ENCODE measurements at places on chromosomes 13 and 19.

DNA sequence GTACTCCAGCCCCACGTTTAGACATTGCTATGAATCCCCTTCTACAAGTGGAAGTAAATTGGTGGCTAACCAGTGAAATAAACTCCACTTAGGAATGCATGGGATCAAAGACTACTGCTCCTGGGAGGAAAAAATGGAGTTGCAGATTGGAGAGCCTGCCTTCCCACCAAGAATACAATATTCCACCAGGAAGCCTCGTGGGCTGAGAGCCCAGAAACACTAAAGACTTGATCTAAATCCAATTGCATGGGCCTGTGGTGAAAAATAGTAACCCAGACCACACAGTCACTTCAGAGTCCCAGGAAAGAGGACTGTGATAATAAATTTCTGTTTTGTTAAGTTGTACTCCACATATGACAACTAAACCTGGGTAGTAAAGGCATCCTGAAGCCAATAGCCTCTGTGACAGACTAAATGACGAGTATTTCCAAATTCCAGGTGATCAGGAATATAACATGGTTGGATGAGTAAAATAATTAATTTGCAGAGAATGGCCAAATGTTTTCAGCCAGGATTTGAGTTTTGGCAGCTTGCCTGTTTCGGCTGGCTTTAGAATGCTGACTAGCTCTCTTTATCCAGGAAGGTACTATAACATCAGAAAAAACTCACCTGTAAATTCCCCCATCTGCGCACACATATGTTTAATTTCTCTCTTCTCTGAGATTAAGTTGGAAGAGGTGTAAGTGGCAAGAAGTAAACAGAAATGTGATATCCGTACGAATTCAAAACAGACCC is 480.3 kb downstream of the LIG4 start:
- no peak for DNase-seq

DNA sequence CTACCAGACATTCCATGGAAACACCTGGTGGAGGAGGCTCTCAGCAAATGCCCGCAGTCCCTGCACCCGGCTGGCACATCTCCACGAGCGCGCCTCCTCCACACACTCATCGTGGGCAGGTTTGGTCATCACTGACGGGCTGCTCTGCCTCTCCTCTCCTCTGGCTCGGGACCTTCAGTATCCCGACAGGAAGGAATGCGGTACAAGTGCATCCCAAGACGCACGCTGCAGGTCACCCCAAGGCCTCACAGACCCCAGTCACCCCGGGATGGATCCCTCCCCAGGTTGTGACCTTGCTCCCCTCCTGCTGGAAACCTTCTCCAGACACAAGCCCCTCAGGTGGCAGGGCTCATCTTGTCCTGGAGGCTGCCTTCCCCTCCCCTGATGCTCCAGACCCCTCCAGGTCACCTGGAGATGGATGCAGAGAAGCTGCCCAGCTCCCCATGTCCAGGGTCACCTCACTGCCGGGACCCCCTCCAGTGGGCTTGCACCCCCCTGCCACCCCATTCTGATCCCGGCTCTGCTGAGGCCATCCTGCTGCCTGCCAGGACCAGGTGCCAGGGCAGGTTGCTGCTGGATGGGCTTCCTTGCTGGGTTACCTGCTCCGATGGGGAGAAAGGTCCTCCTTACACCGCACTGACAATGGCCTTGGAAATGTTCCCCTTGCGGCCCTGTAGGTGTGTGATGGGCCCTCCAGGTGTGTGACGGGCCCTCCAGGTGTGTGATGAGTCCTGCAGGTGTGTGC is 29.9 kb downstream of the C13orf46 start:
- no peak for DNase-seq

GRCh38 chr13:109751477-109751876 is 34.9 kb downstream of the IRS2 start:
- no peak for DNase-seq

GRCh38 chr19:50636317-50637085 is 3.2 kb downstream of the SYT3 start:
- no peak for DNase-seq

DNA sequence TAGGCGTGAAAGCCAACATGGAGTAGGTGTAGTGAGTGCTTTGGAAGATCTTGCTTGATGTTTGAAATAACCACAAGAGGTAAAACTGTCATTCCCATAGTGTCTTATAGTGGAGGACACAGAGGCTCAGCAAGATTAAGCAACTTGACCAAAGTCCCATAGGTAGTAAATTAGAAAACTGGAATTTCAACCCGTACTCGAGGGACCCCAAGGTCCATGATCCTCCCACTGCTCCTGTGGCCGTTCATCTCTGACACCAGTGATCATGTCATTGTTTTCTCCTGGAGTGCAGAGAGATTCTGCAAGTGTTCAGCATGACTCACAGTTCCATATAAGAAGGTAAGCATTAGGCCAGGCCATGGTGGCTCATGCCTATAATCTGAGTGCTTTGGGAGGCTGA is 126.9 kb downstream of the FGF9 start:
- DNase-seq: no peak

DNA sequence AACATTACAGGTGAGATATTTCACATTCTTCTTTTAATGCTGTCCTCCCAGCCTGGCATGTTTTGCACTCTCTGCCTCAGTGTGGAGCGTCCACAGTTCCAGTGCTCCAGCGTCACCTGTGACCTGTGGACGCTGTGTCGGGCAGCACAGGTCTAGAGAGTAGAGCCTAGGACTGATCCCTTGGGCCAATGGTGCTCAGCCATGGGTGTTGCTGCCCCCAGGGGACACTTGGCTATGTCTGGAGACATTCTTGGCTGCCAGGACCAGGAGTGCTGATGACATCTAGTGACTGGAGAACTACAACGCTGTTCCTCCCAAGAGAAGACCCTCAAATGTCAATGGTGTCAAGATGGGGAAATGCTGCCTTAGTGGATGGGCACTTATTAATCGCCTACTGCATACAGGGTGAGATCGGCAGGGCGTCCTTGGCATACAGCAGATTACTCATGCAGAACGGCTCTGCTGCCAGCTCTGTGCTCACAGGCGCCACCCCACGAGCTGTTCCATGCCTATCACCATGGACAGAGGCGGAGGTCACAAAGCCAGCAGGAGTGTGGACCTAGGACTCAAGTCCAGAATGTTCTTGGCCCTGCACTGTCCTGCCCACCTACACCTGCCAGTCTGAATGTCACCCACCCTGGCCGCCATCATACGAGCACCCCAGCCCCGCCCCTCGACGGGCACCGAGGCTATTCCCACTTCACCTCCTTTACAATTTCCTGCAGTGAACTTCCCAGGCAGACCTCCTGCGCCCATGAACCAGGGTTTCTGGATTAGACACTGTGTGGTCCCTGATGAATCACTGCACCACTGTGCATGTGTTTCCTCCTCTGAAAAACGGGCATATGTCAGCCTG is 13.9 kb upstream of the MADCAM1 start:
- peak; percentile 29 for DNase-seq

DNA sequence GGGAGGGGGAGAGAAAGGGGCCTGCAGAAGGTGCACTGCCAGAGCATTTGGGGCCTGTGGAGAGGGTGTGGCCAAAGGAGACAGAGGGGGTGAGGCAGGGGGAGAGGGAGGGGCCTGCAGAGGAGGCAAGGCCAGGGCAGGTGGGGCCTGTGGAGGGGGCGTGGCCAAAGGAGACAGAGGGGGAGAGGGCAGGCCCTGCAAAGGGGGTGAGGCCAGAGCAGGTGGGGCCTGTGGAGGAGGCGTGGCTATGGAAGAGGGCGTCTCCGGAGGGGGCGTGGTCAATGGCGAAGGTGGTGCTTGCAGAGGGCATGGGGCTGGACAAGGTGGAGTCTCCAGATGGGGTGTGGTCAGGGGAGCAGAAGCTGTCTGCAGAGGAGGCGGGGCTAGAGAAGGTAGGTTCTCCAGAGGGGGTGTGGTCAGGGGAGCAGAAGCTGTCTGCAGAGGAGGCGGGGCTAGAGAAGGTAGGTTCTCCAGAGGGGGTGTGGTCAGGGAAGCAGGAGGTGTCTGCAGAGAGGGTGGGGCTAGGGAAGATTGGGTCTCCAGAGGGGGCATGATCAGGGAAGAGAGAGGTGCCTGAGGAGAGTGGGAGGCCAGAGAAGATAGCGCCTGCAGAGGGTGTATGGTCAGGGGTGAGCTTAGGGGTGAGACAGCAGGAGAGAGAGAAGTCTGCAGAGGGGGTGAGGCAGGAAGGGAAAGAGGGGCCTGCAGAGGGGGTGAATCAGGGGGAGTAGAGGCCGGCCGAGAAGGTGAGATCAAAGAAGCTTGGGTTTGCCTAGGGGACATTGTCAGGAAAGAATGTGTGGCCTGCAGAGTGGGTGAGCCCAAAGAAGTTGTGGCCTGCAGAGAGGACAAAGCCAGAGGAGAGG is 3.4 kb downstream of the PRR36 start:
- peak; percentile 55 for DNase-seq

DNA sequence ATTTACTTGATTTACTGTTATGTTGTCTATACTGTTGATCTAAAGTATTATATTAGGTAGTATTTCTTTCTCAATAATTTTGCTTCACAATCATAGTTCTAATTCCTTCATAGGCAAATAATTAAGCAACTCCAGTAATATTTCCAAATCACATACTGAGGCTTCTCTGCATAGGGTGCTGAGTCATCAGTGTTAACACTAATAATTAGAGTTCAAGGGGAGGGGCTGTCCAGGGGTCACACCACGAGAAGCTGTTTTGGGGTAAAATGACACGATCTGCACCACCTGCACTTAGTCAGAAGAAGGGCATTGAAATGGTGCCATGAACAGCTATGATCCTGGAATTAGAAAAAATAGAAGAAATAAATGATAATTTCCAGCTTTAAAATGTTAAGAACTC is 1230.9 kb upstream of the SLC10A2 start:
- DNase-seq: no peak

- DNase-seq: no peak
Observed at GRCh38 chr13:110228936-110229904, 77.7 kb downstream of the COL4A1 start.

DNA sequence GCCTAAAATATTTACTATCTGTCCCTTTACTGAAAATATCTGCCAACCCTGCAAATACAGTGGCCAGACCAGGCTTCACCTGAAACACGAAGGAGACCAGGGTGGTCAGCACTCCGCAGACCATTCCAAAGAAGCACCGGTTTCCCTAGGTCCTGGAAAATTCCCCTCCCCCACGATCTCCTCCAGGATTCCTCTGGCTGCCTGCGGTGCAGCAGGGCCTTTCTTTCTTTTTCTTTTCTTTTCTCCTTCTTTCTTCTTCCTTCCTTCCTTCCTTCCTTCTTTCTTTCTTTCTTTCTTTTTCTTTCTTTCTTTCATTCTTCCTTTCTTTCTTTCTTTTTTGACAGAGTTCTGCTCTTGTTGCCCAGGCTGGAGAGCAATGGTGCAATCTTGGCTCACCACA is 152.7 kb downstream of the USP12 start:
- no peak for DNase-seq

- DNase-seq: no peak
Observed at GRCh38 chr19:10417541-10418234, 2.6 kb upstream of the PDE4A start.

DNA sequence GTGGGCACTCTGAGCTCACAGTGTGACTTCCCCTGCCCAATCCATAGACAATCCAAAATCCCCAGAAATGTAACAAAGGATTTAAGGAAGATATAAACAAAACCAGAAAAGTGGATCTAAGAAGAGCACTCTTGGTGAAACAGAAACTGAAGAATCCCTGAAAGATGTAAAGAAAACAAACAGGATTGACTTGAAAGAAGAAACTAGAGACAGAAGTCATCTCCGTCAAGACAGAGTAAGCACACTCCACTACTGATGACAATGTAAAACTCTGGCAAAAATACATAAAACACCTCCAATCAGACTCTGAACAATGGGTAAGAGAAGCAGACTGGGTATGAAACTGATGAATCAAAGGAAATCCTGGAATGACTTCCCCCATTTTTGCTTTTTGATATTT is 13.5 kb downstream of the TUBGCP3 start:
- no peak for DNase-seq

- DNase-seq: no peak
Observed at GRCh38 chr13:76503766-76504165, 382.4 kb downstream of the KCTD12 start.

DNA sequence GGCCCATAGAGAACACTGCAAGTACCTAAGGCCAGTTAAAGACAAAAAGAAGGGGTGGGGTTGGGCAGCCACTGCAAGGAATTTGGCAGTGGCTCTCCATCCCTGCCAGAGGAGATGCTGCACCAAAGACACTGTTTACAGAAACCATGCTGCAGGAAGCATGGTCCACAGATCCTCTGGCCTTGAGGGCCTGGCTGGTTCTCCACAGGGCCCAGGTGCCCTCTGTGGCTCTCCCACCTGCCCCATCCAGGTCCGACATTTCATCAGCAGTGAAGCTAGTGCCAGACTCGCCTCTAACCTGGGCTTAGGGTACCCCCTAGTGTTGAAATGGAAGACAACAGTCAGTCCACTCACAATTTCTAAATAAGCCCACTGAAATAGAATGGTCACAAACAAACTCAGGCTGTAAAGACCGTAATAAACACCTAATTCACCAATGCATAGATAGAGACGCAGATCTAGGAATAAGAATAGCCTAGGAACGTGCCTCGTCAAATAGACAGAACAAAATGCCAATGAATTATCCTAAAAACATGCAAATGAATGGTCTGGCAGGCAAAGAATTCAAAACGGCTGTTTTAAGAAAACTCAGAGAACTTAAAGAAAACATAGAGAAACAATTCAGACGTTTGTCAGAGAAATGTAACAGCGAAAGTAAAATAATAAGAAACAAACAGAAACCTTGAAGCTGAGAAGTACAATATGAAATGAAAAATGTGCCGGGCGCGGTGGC is 23.3 kb downstream of the LYPD4 start:
- DNase-seq: peak; percentile 51

- no peak for DNase-seq
Observed at GRCh38 chr19:38060331-38060730, 153.3 kb downstream of the SIPA1L3 start.

DNA sequence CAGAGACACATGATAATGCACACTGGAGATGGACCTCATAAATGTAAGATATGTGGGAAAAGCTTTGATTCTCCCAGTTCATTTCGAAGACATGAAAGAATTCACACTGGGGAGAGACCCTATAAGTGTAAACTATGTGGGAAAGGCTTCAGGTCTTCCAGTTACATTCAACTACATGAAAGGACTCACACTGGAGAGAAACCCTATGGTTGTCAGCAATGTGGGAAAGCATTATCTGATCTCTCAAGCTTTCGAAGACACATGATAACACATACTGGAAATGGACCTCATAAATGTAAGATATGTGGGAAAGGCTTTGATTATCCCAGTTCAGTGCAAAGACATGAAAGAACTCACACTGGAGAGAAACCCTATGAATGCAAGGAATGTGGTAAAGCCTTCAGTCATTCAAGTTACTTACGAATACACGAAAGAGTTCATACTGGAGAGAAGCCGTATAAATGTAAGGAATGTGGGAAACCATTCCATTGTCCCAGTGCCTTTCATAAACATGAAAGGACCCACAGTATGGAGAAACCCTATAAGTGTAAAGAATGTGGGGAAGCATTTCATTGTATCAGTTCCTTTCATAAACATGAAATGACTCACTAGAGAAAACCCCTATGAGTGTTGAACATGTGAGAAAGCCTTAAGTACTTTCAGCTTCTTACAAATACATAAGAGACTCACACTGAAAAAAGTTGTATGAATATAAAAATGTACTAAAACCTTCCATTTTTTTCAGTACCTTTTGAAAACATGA is 14.7 kb downstream of the ZNF441 start:
- peak; percentile 40 for DNase-seq

GRCh38 chr19:35008891-35009341 is 8.8 kb downstream of the GRAMD1A start:
- DNase-seq: no peak

Measured in GM23248 (cell line).